ENCODE measurements at places on chromosomes 2 and 18.

GRCh38 chr2:76642129-76642528, 880.0 kb downstream of the LRRTM4 start:
- no peak for DNase-seq

DNA sequence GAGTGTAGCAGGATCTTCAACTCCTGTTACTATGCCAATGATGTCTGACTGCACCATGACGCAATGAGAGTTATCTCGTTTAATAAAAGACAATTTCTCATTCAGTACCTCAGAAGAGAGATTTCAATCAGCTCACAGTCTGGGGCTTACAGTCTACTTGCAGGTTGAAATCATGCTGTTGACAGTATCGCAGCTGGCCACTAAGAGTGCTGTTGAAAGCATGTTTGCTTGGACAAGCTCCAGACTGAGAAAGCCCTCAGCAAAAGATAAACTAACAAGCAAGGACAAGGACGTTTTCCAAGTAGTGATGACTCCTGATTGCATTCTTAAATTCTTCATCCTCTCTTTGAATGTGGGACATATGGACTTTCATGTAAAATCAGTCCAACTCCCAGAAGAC, 145.2 kb upstream of the SYT4 start:
- no peak for DNase-seq

GRCh38 chr2:97871096-97871780, 124.5 kb downstream of the TMEM131 start:
- no peak for DNase-seq

- DNase-seq = no peak
These were observed 30.9 kb upstream of the OSBPL6 start for GRCh38 chr2:178163395-178163794.

GRCh38 chr18:13120255-13120654, 98.3 kb upstream of the LDLRAD4 start:
- no peak for DNase-seq

DNA sequence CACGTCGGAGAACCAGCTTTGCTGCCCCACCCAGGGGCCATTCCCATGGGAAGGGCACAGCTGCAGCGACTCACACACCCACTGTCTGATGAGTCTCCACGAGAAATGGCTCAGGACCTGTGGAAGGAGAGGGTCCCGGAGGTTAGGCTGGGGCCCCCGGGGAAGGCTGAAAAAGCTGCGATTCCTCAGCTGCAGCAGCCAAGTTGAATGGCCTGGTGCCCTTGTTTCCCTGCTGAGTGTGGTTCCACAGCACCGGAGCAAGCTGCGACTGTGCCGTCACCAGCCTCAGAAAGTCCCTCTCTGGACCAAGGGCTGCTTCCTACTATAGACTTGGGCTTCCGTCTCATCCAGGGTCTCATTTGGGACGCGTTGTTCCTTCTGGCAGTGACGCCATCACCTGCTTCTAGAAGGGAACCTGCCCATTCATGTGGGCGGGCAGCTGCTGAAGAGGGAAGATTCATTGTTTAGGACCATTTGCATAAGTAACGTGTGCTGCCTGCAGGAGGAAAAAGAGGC, 180.2 kb downstream of the INHBB start:
- DNase-seq = no peak

- DNase-seq = no peak
These were observed 566.4 kb downstream of the ZEB2 start for GRCh38 chr2:143953451-143954030.

- no peak for DNase-seq
These were observed 257.3 kb upstream of the CXCR4 start for GRCh38 chr2:136375017-136375901.

DNA sequence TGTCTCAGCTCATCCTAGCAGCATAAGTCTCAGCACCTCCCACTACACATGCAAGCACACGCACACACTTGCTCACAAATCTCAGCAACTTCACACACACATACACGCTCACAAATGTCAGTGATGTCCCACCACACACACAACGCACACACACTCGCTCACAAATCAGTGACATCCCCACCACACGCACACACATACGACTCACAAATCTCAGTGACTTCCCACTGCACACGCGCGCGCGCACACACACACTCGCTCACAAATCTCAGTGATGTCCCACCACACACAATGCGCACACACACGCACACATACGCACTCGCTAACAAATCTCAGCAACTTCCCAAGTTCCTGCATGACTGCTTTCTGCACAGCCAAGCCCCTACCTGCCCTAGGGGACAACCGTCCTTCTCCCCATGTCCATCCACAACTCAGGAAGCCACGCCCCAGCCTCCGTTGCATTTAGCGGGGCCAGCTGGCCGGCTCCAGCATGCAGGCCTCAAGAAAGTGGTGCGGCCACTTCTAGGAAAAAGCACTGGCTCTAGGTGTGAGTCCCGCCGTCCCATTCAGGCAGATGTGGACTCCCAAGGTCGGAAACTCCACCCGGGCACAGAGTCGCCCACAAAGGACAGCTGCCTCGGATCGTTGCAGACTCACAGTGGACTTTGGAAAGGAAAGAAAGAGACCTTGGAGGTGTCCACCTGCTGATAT, 180.1 kb upstream of the SALL3 start:
- DNase-seq = no peak

GRCh38 chr2:417662-418061, 129.8 kb upstream of the ALKAL2 start:
- no peak for DNase-seq

- no peak for DNase-seq
These were observed 249.8 kb upstream of the ATP5MC3 start for GRCh38 chr2:175431101-175431946.

GRCh38 chr2:14330884-14331283, 301.6 kb upstream of the LRATD1 start:
- DNase-seq = no peak

- DNase-seq = no peak
These were observed 327.1 kb downstream of the CMPK2 start for GRCh38 chr2:6538607-6539006.

DNA sequence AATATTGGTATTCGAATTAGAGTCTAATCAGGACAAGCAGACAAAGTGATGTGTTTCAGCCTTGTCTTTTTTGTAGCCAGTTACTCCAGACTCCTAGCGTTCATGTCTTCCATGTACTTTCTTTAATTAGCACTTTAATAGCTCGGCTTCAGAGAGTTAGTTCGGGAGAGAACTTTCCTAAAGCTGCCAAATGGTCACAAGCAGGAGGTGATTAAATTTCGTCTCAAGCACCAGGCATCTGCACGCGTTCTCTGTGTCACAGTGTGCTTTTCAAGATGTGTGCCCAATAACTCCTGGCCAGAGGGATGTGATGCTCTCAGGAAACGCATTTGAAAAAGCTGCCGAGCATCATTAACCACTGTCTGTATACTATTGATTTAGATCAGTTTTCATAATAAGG, 790.8 kb downstream of the SOCS6 start:
- DNase-seq = no peak

- DNase-seq = no peak
These were observed 27.0 kb downstream of the RBKS start for GRCh38 chr2:27863146-27863545.

DNA sequence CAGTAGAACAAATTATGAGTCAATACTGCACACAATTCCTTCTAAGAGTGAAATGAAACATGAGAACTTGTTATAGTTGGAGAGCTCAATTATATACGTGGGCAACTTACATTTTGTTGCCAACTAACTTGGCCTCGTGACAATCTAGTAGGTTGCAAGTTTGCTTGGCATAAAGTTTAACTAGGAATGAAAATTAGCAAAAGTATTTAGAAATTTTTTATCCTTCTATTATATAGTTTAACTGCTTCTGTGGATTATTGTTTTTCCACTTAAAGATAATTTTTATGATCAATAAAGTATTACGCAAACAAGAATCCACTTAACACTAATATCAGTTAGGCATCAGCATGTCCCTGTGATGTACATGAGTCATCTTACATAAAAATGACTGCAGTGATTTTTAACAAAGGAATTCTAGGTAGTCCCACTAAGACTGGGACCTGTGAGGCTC, 41.1 kb downstream of the FAM124B start:
- DNase-seq = no peak

DNA sequence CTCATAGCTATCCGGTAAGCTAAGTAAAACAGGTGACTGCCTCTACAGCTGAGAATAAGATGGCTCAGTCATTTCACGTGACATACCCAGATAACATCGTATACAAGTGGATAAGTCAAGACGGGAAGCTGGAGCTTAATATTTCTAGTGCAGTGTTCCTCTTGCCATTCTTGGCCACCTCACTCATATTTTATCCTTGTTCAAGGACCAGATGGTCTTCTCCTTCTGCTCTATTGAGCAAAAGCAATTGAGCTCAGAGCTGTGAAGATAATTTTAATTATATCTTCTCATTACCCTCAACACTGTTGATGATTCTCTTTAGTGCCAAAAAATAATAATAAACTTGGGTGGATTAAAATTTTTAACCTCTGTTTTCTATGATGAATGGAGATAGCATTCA, 201.1 kb downstream of the DCC start:
- no peak for DNase-seq

DNA sequence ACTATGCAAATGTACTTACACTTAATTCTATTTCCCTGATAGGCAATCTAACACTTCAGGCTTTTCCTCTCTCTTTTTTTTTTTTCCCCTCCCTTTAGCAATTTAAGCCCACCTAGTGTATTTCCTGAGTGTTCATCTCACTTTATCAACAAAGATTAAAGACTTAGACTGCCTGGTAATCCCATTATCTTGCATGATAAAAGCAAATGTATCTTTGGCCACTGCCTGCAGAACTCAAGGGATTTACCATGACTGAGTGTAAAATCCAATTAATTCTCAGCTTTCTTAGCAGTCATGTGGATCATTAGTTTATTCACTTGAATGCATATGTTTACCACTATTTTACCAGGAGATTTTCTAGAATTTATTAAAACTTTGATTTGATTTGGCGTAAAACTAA, 1102.2 kb upstream of the GYPC start:
- no peak for DNase-seq

DNA sequence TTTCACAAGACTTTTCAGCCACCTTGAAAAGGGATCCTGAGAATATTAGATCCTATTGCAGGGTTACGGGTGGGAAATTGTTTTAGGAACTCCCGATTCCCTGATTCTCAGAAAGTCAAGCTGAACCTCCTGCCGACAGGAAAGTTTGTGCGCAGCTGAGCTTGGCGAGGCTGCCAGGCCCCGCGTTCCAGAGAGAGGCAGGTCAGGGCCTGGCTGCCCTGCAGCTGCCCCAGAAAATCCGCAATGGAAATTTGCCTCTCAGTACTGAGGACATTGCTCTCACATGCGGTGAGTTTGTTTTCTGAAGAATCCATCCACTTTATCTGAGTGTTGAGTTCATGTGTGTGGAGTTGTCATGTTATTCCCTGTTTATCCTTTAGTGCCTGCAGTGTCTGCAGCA, 144.2 kb downstream of the RTP5 start:
- no peak for DNase-seq

GRCh38 chr2:171163261-171163660, 2.6 kb upstream of the TLK1 start:
- no peak for DNase-seq

DNA sequence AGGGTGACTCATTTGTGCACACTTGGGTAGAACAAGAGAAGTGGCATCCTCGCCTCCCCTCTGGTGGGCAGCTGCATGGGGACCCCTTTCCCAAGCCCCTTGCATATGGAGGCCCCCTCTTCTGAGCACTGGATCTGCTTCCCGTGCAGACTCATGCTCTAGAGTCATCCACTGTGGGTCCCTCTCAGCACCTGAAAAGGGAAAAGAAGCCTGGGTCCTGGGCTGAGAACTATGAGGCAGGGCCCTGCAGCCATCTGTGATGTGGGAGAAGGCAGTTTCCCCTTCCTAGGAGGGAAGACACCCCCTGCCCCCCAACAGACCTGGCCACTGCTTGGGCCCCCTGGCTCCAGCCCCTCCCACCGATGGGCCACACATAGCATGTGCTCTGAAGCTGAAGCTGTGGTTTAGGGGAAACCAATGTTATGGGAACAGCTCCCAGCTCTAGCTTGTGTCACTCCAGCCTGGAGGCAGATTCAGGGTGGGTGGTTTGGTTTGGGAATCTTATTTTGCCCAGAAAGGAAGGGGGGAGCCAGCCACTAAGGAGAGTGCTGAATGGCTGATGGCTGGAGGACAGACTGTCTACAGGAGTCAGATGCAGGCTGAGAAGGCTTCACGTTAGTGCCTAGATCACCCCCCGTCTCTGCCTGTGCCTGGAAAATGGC, 172.8 kb downstream of the GLI2 start:
- DNase-seq = no peak

GRCh38 chr18:55280503-55280902, 307.5 kb downstream of the TCF4 start:
- DNase-seq = no peak

DNA sequence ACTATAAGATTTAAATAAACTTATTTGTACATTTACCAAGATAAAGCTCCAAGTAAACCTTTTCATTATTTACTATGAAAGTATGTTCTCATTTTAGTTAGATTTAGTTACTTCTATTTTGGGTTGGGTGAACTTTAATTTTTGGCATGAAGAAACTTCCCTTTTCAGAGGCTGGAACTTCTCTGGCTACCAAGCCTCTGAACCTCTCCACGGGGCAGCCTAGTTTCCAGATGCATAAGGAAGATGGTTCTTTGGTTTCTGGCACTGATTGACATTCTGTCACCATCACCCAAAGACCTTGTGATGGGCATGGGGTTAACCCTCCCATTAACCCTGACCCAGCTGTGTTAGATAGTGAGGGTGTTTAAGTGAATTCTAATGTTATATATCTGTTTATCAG, 17.1 kb downstream of the PSD4 start:
- DNase-seq = no peak

DNA sequence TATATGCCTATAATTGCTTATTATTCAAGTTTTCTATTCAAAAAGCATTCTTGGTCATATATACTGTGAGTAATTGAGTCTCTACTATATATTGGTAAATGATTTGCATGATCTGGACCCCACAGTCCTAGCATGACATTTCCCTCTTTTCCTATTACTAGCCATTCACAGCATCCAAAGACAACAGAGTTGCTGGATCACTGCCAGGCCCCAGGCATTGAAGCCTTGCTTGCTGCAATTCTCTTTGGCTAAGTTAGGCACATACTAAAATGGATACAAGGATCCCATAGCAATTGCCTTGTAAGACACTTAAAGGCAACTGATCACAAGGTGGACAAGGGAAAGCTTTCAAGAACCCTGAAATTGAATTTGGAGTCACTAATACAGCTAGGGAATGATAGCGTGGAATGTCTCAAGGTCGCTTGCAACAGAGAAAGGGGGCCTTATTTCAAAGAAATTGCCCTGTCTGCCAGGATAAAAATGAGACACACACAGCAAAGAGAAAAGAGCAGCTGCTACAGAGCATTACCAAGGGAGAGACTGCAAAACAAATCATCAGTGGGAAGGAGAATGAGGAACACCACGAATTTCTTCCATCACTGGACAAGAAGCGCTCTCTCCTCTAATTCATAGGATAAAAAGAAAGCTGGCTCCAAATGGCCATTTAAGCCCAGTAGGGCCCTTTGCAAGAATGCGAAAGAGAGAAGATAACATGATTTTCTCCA, 77.1 kb upstream of the EPHA4 start:
- DNase-seq = no peak
